ENCODE measurements at places on chromosomes 1 and 21.

GRCh38 chr1:26789931-26790330, 2.2 kb downstream of the PIGV start:
- DNase-seq = no peak

GRCh38 chr1:215530401-215530984, 36.6 kb upstream of the KCTD3 start:
- no peak for DNase-seq

DNA sequence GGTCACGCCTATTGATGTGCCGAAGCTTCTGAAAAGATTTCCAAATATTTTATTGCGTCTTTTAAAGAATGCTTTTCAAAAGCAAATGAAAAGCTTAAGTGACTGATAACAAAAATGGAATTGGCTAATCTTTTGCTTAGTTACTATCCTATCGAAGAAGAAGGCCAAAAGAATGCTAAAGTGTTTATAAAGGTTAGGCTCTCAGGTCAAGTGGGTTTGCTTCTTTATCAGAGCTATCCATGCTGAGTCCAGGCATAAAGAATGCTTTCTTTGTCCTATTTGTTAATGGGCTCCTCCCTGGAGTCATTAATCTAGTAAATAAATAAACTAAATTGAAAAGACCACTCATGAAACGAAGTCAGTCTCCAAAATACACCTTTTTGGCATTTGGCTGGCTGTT, 133.4 kb upstream of the LYPLAL1 start:
- DNase-seq = no peak

DNA sequence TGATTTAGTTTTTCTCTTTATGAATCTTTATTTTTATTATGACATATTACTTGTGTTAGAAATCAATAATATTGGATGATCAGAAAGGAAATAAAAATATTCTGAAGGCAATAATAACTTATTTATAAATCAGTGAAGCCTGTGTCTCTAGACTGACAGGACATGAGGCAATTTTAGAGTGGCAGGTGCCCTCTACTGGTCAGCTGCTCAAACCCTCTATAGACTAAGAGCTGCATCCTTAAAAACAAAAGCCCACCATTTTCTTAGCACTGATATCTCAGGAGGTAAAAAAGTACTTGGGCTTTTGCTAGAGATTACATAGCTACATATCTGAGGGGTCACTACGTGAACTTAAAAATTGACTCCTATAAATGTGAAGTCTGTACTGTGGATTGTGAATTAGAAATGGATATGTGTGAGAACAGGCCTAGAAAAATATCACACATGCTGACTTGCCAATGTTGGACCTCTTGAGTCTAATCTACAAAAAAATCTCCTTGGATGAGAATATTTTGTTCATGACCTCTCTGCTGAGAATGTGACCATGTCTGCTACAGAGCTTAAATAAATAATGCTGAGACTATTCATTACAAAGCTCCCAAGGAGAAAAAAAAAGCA, 597.9 kb upstream of the ADAMTS5 start:
- no peak for DNase-seq

DNA sequence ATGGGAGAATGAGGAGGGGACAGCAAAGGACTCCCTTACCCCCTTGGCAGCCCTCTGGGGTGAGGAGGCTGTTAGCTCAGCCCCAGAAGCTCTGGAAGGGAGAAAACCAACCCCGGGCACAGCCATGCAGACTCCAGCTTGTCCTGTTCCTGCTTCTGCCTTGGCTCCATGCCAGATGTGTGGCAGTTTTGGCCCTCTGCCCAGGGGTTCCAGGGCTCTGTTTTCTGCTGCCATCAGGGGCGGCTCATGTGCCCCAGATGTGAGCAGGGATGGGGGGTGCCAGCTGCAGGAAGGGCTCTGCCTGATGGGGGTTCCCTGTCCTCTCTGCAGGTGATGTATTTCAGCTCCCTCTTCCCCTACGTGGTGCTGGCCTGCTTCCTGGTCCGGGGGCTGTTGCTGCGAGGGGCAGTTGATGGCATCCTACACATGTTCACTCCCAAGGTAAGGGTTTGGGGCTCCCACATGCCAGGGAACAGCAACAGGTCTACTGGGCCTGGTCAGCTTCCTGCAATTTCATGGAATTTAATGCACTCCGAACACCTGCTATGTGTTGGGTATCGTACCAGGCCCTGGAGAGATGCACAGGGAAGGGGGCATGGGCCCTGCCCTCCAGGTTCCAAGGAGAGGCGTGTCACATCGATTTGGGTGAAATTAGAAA, 26.1 kb downstream of the SLC6A17 start:
- no peak for DNase-seq

DNA sequence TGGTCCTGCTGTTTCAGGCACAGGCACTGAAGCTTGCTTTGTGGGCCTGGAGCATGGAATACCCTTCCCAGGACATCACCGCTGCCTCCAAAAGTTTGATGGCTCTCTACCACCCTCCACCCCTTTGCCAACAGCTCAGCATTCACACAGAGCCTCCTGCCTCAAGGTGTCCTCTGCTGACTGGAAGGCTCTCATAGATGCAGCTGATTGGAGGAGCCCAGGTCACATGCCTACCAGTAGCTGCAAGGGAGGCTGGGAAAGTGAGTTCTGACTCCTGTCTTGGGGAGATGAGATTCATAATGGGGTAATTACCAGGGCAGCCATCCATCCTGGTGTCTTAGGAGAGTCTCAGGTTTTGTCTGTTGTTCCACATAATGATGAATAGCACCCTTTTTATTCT, 124.8 kb upstream of the GRIK3 start:
- DNase-seq = no peak

GRCh38 chr1:40143891-40144575, 17.2 kb upstream of the RLF start:
- DNase-seq = peak; percentile 16

GRCh38 chr1:178323067-178323466, 173.7 kb downstream of the CLEC20A start:
- no peak for DNase-seq

GRCh38 chr1:69290291-69290690, 277.4 kb upstream of the LRRC7 start:
- no peak for DNase-seq

DNA sequence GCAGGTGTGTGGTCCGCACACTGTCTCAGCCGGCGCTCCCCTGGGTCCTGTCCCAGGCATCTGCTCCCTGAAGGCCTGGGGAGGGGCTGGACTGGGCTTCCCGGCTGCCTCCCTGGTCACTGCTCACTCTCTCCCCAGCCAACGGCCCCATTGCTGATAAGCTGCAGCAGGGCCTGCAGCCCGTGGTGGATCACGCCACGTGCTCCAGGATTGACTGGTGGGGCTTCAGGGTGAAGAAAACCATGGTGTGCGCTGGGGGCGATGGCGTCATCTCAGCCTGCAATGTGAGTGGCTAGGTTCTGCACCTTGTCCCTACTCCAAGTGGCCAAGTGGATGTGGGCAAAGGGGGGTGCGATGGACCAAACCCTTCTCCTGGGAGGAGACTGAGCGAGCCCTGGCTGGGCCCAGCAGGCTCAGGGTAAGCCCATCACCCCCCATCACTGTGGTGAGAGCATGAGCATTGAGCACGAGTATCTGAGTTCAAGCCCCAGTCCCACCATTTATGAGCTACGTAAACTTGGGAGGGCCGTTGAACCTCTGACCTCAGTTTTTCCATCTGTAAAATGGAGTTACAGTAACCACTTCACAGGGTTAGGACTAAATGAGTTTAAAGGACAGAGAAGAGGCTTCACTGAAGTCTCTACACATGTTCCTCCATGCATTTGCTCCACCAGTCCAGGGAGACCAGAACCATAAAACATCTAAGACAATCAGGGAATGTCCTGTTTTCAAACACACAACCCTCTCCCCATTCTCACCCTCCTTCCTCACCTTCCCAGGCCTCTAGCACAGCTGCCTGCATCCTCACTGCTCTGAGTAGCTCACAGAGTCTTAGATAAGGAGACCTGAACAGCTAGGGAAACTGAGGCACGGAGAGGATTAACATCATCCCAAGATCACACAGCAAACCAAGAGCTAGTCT, 6.5 kb downstream of the CTRC start:
- DNase-seq = no peak

GRCh38 chr1:243433737-243434370, 178.0 kb downstream of the SDCCAG8 start:
- no peak for DNase-seq

DNA sequence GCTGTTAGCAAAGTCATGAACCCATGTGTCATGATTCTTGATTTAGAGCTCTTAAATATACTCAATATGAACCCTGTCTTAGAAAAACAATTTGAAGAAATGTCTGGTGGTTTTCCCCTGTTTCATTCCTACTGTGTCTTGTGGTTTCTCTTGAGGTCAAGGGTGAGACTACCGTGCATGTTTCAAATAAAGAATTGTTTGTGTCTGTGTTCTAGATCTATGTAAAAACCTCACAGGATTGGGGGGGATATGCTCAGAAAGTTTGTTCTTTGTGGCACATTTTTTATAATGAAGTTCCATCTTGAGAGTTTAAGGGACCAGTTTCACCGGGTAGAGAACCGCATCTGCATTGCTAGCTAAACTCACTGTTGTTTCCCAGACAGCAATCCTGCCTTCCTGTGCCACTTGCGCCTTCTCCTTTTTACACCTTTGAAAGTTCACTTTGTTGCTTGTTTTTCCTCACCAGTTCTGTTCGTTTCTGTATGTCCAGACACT, 30.9 kb upstream of the CACYBP start:
- no peak for DNase-seq

DNA sequence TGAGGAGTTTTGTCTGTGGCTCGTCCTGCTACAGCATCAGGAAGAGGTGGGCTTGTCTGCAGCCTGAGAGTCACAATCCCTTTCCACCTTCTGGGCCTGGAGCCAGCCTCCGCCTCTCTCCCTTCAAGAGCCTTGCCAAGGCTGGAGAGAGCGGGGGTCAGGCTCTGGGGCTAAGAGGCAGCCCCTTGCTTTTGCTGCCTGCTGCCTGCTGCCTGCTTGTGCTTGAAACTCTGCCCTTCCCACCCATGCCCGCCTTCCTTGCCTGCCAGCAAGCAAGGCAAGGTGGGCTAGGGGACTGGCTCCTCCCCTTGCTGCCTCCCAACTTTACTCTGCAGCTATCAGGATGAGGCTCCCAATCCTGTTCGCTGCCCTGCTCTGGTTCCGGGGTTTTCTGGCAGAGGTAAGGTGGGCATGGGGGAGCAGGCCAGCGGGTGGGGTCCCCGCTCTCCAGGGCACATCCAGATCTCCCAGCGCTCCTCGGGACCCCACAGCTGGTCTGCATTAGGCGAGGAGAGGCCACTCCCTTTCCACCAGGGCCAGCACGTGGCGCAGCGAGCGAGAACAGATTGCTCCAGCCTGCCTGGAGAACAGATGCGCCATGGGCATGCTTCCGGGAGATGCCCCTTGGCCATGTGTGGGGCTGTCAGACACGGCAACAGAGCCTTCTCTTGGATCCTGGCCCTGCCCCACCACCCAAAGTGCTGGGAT, 7.5 kb upstream of the PTPN7 start:
- no peak for DNase-seq

DNA sequence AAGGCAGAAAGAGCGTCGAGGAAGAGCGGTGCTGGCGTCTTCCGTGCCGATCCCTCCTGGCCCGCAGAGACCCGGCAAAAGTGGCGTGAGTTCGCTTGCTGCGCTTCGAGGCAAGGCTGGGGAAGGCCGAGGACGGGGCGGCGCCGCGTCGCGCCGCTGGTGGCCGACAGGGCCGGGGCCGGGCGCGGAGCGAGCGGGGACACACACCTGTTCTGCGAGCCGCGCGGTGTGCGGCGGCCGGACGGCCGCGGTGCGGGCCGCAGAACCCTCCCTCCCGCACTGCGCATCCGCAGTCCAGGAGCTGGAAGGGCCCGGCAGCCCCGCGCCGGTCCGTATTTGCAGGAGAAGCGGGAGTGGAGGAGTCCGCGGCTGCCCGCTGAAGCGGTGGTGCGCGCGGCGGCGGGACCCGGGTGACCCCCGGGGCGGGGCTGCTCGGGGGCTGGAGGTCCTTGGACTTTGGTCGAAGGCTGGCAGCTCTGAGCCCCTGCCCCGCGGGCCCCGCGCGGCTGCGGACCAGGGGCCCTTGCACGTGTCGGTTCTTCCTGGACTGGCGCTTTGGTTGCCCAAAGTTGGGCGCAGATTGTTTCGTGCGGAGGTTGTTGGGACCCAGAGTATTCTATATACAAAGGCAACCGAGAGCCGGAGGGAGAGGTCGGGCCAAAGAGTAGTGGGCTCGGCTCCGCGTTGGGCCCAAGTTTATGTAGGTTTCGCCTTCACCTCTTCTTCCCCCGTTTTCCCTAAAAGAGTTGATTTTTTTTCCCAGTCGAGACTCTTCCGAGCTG, 2.6 kb downstream of the RNF220 start:
- no peak for DNase-seq

- no peak for DNase-seq
Observed at GRCh38 chr21:42042651-42043050, 28.5 kb upstream of the UMODL1 start.

DNA sequence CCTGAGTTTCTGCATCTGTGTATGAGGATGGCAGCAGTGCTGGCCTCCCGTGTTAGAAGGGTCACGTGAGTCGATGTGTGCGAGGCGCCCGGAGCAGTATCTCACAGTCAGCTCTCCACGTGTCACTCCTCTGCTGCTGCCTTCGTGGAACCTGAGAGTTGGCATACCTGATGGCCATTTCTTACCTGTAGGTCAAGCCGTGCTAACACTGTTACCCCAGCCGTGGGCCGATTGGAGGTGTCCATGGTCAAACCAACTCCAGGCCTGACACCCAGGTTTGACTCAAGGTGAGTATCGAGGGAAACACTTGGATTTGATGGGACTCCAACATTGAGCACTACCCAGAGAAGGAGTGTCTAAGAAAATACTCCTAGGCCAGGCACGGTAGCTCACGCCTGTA, 10.7 kb downstream of the CDCA8 start:
- no peak for DNase-seq

- no peak for DNase-seq
Observed at GRCh38 chr1:6743189-6744101, 41.8 kb upstream of the CAMTA1 start.

DNA sequence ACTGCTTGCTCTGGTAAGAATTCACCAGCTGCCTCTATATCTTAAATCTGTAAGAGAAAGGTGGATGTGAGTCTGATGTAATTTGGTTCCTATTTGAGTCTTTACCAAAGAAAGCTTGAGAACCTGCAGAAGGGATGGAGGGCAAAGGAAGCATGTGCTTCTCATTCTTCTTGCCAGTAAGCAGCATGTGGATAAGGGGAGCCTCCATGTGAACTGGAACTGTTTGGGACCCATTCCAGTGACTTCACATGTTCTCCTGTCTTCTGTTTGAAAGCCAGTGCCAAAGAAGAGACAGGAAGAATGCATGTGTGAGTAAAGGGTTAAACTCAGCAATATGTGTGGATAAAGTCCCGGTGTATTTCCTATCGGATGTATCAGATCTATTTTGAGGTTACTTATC, 119.6 kb upstream of the ADGRL2 start:
- DNase-seq = no peak

All from stimulated activated CD4-positive, alpha-beta T cell treated with anti-CD3 and anti-CD28 coated beads, TNF-alpha, amount 100 ng/mL, for 24 hours (primary cell).